ENCODE measurements at places on chromosomes 7 and 10. TPM values are rescaled to one million over a fixed set of nuclear protein-coding genes. Genes with fewer than 3 reads are reported as not detected.

- no peak for DNase-seq
These were observed 33.2 kb upstream of the PDE1C start for GRCh38 chr7:32103361-32103760.

DNA sequence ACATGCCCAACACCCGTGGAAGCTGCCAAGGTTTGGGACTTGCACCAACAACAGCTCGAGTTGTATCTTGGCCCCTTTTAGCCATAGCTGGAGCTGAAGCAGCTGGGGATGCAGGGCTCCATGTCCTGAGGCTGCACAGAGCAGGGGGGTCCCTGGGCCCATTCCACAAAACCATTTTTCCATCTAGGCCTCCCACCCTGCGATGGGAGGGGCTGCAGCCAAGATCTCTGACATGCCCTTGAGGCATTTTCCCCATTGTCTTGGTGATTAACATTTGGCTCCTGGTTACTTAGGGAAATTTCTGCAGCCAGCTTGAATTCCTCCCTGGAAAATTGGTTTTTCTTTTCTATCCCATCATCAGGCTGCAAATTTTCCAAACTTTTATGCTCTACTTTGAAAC lies 637.8 kb upstream of the VSTM2A start:
- DNase-seq: no peak

Gene GNGT1
- polyA plus RNA-seq: not detected

- no peak for DNase-seq
These were observed at the start of gene MAT1A for GRCh38 chr10:80289451-80290287. MAT1A (minus strand) TSS chr10:80289658; CDS start chr10:80289423, 235 bp downstream.

DNA sequence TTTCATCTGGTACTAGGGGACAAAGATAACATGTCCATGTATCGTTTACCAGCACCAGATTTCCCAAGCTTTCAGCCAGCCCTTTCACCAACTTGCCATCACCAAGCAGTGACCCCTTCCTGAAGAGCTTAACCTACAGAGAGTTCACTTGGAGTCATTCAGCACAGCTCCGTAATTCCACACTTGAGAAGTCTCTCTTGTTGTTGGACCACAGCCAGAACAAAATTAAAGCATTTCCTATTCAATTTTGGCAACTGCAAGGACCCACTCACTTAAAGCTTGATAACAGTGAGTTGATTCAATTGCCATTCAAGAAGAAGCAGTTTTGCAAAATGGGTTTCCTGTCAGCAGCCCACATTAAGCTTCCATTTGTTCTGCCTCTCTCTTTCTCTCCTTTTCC lies 88.5 kb upstream of the LRRTM3 start:
- DNase-seq: no peak
